Activated effector memory CD4-positive, alpha-beta T cell treated with anti-CD3 and anti-CD28 coated beads, Interleukin-2, amount 50 U/mL, for 16 hours (primary cell): ENCODE measurements at places on chromosomes 2 and 18.

DNA sequence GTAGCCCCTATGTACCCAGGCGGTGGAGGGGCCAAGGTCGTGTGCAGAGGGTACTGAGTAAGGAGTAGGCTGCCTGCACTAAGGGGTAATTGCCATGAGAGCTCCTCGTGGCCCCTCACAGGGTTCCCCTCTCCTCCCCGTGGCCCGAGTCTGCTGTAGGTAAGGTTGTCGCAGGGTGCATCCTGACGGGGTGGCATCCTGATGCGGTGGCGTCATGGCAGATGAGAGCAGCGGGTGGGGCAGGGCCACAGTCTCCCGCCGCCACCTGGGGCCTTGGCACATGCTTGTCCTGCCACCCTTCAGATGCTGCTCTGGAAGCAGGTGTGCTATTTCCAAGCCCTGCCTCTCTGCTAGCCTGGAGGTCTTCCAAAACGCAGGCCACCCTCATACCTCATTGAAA lies 89.7 kb downstream of the EIPR1 start:
- no peak for DNase-seq

GRCh38 chr2:204654669-204655068 lies 109.4 kb downstream of the PARD3B start:
- DNase-seq = no peak

- DNase-seq = peak; percentile 78
These were observed 15.4 kb downstream of the HK2 start for GRCh38 chr2:74849228-74849892.

GRCh38 chr2:144011098-144011497 lies 508.8 kb downstream of the ZEB2 start:
- no peak for DNase-seq

GRCh38 chr18:58047556-58047882 lies 3.5 kb downstream of the NEDD4L start:
- no peak for DNase-seq
